Lung (tissue), 17 donors: ENCODE measurements at places on chromosomes 11 and 22. TPM values are rescaled to one million over a fixed set of nuclear protein-coding genes. Genes with fewer than 3 reads are reported as not detected.

GRCh38 chr11:26753723-26754504 lies 32.1 kb upstream of the SLC5A12 start:
- H3K4me3 ChIP-seq = no peak overlapping the region
- no peak overlapping the region for H3K27ac ChIP-seq
- no peaks in the 10 kb centered on the region for H3K4me1 ChIP-seq

- no peaks in the 10 kb centered on the region for H3K27me3 ChIP-seq
- H3K4me1 ChIP-seq = no peaks in the 10 kb centered on the region
- H3K36me3 ChIP-seq = no peaks in the 10 kb centered on the region
- no peak overlapping the region for H3K4me3 ChIP-seq
These were observed 69.9 kb upstream of the WNT11 start for GRCh38 chr11:76276046-76276780.

- H3K27me3 ChIP-seq = no peaks in the 10 kb centered on the region
- DNase-seq = no peak
- no peak overlapping the region for H3K4me3 ChIP-seq
- H3K4me1 ChIP-seq = peaks cover 37% of the 10 kb centered on the region
- no peak overlapping the region for H3K27ac ChIP-seq
These were observed 35.3 kb downstream of the BCR start for GRCh38 chr22:23215294-23216241.

- H3K27me3 ChIP-seq = peaks cover 3% of the 10 kb centered on the region
- no peak overlapping the region for H3K27ac ChIP-seq
- no peak overlapping the region for H3K4me3 ChIP-seq
- DNase-seq = no peak
- no peaks in the 10 kb centered on the region for H3K36me3 ChIP-seq
These were observed 118.3 kb downstream of the SEZ6L start for GRCh38 chr22:26287382-26288225.

DNA sequence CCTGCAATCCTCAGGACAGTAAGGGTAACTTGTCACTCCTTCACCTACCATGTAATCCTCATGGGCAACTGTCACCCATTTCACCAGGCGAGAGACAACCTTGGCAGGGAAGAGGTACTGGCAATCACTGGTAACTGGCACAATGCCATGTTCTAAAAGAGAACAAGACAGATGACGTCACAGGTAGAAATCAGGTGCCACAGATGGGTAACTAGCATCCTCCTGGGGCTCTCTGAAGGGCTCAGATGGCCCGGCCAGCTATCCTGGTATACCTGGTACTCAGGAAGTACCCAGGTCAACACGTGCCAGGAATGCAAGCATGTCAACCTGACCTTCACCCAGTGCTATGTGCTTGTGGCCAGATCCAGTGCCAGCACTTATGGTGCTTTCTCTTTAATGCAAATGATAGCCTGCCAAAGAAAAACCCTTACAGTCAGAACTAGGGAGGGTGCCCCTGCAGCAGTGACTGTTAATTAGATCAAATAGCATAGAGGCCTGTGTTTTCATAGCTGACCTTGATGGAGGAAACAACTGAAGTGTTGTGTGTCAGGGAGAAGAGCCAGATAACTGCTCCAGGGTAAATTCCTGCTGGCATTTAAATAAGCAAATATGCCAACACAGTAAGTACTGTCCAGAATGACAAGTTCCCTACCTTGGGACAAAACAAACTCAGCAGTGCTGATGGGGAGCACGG lies 36.2 kb downstream of the THOC5 start:
- H3K36me3 ChIP-seq = peaks cover 34% of the 10 kb centered on the region
- no peaks in the 10 kb centered on the region for H3K27me3 ChIP-seq

DNA sequence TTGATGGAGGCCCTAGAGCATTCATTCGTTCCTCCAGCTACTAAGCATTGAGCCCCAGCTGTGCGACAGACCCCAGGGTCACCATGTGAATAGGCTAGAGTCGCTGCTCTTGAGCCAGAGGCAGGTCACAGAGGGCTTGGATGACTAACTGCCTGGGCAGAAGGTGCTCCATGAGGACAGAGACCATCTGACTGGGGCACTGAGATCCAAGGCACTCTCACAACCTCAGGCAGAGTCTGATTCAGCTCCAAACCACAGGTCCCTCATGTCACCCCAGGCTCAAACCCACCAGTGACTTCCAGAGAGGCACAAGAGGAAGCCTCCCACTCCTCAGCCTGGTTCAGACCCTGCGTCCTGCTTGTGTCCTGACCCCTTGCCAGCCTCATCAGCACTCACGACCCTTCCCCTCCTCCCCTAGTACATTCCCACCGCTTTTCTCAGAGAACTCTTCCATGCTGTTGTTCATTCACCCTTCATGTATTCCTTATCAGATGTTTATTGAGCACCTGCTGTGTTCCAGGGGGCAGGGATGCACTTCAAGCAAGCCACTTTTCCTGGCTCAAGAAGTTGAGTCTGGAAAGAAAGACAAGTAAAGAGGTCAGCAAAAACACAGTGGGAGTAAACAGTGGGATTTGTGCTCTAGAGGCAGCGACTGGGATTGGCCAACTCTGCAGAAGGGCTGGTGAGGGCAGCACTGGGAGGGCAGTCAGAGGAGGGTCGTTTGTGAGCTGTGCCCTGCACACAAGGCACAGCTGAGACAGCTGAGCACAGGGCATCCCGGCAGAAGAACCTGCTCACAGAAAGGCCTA lies 9.3 kb downstream of the OAF start:
- H3K4me3 ChIP-seq = no peak overlapping the region
- H3K27me3 ChIP-seq = no peaks in the 10 kb centered on the region
- no peaks in the 10 kb centered on the region for H3K36me3 ChIP-seq
- no peak for DNase-seq
- H3K27ac ChIP-seq = no peak overlapping the region

DNA sequence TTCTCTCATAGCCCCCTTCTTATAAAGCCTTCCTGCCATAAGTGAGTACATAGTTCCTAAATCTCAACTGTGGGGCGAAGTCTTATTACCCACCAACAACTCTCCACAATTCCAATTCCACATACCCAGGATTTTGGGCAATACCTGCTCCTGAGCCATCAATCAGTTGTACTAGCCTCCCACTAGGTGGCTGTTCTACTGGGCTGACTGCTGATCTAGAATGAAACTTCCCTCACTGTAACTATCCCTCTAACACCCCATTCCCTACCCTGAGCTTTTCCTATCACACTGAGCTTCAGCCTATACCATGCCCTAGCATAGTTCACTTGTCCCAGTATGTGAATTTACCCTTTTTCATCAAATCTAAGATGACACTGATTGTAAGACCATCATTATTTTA lies 52.5 kb downstream of the RRAS2 start:
- DNase-seq = no peak
- no peak overlapping the region for H3K27ac ChIP-seq
- H3K36me3 ChIP-seq = no peaks in the 10 kb centered on the region
- no peak overlapping the region for H3K4me3 ChIP-seq
- no peaks in the 10 kb centered on the region for H3K27me3 ChIP-seq

DNA sequence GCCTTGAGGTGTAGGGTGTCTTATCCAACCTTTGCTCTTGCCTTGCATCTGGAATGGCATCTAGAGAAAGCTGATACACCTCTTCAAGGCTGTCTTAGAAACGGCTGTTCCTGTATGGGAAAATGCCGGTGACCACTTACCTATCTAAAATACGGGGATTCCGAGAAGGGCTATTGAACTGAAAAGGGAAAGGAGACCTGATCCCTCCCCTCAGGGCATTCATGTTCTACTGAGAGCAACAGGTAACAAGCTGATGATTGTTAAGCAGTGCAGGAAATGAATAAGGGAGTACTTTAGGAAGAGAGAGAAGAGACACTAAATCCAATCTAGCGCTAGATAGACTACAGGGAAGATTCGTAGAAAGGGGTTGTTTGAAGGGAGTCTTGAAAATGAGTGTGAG lies 1388.1 kb downstream of the FAM181B start:
- H3K36me3 ChIP-seq = no peaks in the 10 kb centered on the region
- no peak overlapping the region for H3K27ac ChIP-seq
- no peak for DNase-seq
- no peaks in the 10 kb centered on the region for H3K27me3 ChIP-seq
- H3K4me3 ChIP-seq = no peak overlapping the region
- no peaks in the 10 kb centered on the region for H3K4me1 ChIP-seq

GRCh38 chr11:47177846-47178245 lies 1.2 kb upstream of the ARFGAP2 start:
- DNase-seq = no peak
- H3K36me3 ChIP-seq = peaks cover 30% of the 10 kb centered on the region
- peak overlapping the region; percentile 99 for H3K27ac ChIP-seq
- H3K4me3 ChIP-seq = no peak overlapping the region

DNA sequence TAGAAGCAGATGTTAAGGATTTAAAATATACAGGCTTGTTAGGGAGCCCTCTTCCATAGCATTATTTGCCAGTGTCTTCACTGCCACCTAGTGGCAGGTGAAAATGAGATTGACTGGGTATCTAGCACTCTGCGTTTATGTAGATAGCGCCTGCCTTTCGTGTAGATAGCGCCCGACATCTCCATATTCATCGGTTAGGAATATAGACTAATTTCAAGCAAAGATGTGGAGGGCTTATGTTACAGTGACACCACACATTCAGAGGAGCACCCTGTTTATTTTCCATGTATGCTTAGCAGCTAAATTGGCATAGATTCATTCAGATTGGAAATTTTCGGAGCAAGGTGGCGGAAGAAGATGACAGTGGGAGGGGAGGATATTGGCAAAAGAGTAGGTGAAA lies 72.0 kb downstream of the SLC5A12 start:
- DNase-seq = peak; percentile 82
- H3K27me3 ChIP-seq = no peaks in the 10 kb centered on the region
- no peaks in the 10 kb centered on the region for H3K36me3 ChIP-seq
- no peaks in the 10 kb centered on the region for H3K4me1 ChIP-seq

DNA sequence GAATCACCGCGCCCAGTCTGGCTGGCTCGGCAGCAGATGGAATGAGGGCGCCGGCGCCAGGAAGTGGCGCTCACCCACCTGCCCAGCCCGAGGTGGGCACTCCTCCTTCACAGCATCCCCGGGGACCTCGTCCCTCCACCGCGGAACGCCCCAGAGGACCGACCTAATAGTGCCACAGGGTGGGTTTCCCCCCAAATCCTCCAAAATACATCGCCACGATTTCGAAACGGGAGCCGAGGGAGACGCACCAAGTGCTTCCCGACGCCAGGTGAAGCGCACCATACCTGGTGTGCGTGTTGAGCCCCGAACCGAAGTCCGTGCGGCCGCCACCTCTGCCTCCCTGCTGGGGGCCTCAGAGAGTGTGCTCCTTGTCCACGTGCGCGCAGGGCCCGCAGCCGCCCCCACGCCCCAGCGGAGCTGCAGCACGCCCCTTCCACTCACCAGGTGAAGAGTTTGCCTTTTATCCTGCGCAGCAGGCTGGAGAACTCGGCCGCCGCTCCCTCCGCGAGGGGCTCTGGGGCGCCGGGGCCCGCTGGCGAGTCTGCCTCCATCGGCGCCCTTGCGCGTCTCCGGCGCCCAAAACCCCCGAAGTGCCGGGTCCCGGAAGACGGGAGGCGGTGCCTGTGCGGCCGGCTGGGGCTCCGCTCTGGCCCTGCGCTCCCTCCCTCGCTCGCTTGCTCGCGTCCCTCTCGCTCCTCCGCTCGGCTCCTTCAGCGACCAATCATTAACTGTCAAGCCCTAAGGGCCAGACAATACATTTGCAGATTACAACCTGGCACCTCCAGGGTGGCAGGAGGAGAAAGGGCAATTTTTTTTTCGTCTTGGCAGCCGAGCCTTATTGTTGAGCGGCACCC lies at the start of gene SLC35F2:
Gene SLC35F2, minus strand, starts transcription at position 571 of the 854 bp plus-strand sequence. Its CDS starts 20 bp downstream, at position 551.
- H3K27me3 ChIP-seq = peaks cover 7% of the 10 kb centered on the region
- no peaks in the 10 kb centered on the region for H3K36me3 ChIP-seq
- H3K4me1 ChIP-seq = no peaks in the 10 kb centered on the region
- peak within 1 kb of the TSS; percentile 64 for H3K4me3 ChIP-seq

DNA sequence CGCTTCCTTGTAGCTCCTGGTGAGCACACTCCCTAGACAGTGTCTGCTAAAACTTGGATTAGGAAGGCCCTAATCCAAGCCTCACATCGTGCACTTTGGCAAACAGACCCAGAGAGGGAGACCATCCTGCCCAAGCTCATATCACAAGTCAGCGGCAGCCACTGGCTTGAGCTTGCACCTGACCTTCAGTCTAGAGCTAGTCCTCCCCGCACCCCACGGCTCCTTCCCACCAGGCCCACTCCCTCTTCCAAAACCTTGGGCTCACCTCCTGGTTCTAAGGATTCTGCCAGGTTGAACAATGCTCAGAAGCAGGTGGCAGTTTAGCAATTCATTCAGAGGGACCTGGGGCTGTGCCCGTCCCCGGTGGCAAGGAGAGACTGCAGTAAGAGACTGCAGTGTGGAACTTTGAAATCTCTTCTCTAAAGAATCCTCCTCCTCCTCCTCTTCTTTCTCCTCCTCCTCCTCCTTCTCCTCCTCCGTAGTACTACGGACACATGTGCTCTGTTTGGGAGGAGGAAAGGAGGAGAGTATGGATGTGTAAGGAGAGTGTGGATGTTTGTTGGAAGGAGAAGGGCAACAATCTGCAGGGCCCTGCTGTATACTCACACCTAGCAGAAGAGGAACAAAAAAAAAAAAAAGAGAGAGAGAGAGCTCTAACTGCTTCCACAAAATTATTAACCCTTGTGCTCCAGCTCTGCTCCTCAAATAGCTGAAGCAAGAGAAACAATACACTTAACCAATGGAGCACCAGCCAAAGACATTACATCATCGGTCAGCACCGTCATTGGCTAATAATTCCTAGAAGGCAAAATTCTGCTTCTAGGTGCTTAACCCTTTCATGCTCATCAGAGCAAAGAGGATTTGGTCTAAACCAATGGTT lies 6.0 kb downstream of the SYN3 start:
- H3K27ac ChIP-seq = no peak overlapping the region
- peaks cover 3% of the 10 kb centered on the region for H3K27me3 ChIP-seq
- DNase-seq = no peak
- H3K36me3 ChIP-seq = no peaks in the 10 kb centered on the region

- no peak for DNase-seq
- H3K4me3 ChIP-seq = no peak overlapping the region
- H3K27me3 ChIP-seq = no peaks in the 10 kb centered on the region
- H3K27ac ChIP-seq = no peak overlapping the region
- peaks cover 6% of the 10 kb centered on the region for H3K4me1 ChIP-seq
These were observed 14.7 kb downstream of the OTUB1 start for GRCh38 chr11:64000740-64001483.

The TYMP gene
- total RNA-seq = 367 TPM

The GRAMD1B gene
- total RNA-seq = 6.0 TPM

The CARD18 gene
- not detected for total RNA-seq

The LRFN4 gene
- 4.6 TPM for total RNA-seq

The PRG3 gene
- not detected for total RNA-seq

The HORMAD2 gene
- not detected for total RNA-seq

The HTR3B gene
- not detected for total RNA-seq

The ART5 gene
- 1.0 TPM for total RNA-seq

The APOBEC3G gene
- total RNA-seq = 12.8 TPM
